ENCODE measurements at places on chromosomes 4 and X. TPM values are rescaled to one million over a fixed set of nuclear protein-coding genes. Genes with fewer than 3 reads are reported as not detected.

The TAF1 gene
- 40.7 TPM for total RNA-seq

The ASB5 gene
- total RNA-seq: not detected

The ALPK1 gene
- 4.9 TPM for total RNA-seq

The RTL9 gene
- total RNA-seq: 0.26 TPM

The LEF1 gene
- 19.3 TPM for total RNA-seq

The TMEM271 gene
- total RNA-seq: not detected

The TMEM165 gene
- total RNA-seq: 90.4 TPM

The KIF4A gene
- total RNA-seq: 39.6 TPM

The NALF2 gene
- total RNA-seq: 3.1 TPM

The ARMCX1 gene
- total RNA-seq: not detected

The RNF150 gene
- total RNA-seq: 0.14 TPM

The CENPVL1 gene
- total RNA-seq: not detected

The F8 gene
- total RNA-seq: 0.20 TPM

The HSD17B13 gene
- total RNA-seq: 0.14 TPM

DNA sequence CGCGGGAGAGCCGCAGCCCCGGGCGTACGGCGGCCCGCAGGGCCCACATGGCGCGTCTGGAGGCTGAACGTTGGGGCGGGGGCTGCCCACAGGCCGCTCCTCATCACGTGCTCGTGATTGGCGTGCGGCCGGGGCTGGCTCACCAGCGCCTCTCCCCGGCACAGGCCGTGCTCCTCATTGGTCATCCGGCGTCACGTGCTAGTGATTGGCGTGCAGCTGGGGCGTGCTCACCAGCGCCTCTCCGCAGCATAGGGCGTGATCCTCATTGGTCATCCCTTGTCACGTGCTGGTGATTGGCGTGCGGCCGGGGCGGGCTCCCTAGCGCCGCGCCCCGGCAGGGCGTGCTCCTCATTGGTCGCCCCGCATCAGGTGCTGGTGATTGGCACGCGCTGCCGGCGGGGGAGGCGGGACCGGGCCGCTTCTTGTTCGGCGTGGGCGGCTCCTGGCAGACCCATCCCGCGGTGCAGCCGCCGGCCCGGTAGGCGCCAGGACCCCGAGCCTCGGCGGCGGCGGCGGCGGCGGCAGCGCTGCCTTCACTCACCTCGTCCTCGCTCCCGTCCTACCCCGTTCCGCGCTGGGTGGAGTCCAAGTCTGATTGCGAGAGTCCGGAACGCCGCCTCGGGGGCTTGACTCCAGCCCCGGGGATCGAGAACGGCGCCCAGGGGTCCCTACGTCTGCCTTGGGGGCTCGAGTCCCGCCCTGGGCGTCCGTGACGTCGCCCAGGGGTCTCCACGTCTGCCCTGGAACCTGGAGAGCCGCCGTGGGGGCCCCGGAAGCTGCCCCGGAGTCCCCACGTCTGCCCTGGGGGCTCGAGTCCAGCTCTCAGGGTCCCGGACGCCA, at the start of gene GTPBP6:
GTPBP6 (minus strand) TSS at position 58 of the 840 bp plus-strand sequence; CDS start at position 49, 9 bp downstream.
- peak; percentile 99 for DNase-seq

DNA sequence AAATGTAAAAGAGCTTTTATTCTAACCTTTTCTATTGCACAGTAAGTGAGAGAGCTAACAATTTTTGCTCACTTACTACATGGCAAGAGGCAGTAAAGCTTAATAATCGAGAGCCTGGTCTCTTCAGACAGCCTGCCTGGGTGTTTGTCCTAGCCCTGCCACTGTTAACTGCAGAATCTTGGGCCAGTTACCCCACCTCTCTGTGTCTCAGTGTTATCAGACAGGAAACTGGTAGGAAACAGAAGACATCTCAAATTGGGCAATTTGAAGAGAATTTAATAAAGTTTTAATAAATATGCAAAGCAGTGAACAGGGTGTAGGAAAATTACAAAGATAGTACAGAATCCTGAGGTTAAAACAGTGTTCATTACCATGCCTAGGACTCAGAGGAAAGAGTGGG, 13.4 kb downstream of the STAP1 start:
- DNase-seq: no peak

DNA sequence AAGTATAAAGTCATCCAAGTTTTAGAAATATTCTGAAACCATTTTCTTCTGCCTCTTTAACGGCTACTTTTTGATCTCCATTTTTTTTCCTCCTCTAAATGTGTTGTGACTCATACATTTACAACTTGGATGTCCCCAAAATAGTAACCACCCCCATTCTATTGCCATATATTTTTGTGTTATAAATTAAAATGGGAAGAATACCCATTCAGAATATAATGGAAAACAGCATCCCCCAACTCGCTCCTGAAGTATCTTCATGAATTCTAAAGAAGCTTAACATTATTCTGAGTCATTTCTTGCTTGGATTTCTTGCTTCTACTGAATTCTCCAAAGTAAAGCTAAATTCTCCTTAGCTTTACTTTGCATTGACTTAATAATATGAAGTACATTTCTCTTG, 92.0 kb upstream of the PTPN13 start:
- no peak for DNase-seq

GRCh38 chrX:13287816-13288215, 32.0 kb downstream of the ATXN3L start:
- peak; percentile 25 for DNase-seq

GRCh38 chrX:96576368-96576767, 108.3 kb upstream of the DIAPH2 start:
- DNase-seq: no peak

DNA sequence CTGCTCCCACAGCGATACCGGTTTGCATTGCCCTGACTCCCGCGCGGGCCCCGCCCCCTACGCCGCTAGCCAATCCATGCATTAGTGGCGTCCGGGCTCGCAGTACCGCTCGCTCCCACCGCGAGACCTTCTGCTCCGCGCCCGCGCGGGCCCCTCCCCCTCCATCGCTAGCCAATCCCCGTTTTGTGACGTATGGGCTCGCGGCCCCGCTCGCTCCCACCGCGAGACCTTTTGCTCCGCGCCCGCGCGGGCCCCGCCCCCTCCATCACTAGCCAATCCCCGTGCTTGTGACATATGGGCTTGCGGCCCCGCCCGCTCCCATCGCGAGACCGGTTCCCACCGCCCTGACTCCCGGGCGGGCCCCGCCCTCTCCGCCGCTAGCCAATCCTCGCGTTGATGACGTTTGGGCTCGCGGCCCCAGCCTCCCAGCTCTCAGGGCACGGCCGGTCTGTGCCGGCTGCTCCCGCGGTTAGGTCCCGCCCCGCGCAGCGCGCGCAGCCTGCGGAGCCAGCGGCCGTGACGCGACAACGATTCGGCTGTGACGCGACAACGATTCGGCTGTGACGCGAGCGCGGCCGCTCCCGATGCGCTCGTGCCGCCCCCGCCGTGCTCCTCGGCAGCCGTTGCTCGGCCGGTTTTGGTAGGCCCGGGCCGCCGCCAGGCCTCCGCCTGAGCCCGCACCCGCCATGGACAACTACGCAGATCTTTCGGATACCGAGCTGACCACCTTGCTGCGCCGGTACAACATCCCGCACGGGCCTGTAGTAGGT, at the start of gene EMD:
EMD (plus strand) TSS at position 497 of the 770 bp plus-strand sequence; CDS start at position 687, 190 bp downstream.
- DNase-seq: peak; percentile 97

DNA sequence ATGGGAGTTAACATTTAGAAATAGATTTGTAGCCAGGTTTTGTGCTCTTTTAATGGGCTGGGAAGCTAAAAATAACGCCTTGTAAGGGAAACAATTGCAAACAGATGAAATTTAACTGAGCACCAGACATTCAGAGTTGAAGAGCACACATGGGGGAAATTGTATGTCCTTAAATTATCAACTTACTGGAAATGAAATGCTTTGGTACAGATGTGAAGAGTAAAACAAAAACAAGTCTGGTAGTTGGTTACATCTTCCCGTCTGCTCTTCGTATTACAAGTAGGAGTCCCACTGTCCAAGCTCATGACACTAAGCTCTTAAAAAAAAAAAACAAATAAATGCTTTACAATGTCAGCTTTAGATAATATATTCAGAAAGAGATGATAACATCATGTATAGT, 59.5 kb upstream of the RPA4 start:
- DNase-seq: no peak

- no peak for DNase-seq
Measured at GRCh38 chrX:15128861-15129260, 141.0 kb downstream of the ASB9 start.

- no peak for DNase-seq
Measured at GRCh38 chr4:38514465-38515146, 149.4 kb upstream of the KLF3 start.

- peak; percentile 72 for DNase-seq
Measured at GRCh38 chrX:2552621-2553201, 51.9 kb upstream of the DHRSX start.

- no peak for DNase-seq
Measured at GRCh38 chr4:1090036-1090435, 23.3 kb downstream of the RNF212 start.

- no peak for DNase-seq
Measured at GRCh38 chr4:25728886-25729285, 73.2 kb downstream of the SLC34A2 start.

DNA sequence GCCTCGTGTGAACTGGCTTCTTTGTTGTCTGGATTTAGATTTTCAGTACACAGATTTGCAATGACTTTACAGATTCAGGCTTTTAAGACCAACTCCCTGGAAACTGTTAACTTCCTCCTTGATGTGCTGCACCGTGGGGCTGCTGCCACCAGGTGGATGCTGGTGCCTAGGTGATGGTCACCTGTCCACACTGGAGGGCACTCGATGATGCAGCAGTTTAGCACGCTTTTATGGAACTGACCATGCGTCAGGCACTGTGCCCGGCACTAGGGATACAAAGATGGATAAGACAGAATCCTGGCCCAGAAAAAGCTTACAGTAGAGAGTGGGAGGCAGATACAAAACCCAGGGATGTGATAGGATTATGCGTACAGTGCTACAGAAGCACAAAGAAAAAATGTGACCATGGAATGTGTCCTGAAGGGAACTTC, 180.7 kb downstream of the CEP135 start:
- DNase-seq: peak; percentile 72

DNA sequence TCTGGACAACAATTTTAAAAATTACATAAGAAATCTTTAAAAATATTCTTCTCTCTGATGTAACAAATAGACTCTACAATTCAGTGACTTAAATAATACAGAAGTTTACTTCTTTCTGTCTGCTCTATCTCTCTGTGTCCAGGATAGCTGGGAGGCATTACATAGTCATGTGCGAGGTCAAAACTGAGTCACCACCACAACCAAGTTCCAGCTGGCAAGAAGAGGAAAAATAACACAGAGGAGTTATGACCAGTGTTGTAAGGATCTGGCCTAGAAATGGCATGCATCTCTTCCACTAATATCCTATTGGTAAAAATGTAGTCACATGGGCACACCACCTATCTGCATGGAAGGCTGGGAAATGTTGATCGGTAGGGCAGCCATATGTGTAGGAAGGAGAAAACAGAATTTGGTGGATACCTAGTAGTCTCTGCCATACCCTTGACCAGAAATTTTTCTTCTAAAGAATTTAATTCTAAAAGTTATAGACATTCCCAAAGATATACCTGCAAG, 39.4 kb upstream of the WDFY3 start:
- DNase-seq: no peak

GRCh38 chr4:111707491-111707890, 437.8 kb upstream of the FAM241A start:
- no peak for DNase-seq

- peak; percentile 73 for DNase-seq
Measured at GRCh38 chrX:153494541-153495361, at the start of gene BGN. BGN (plus strand) TSS chrX:153494980; CDS start chrX:153504632, 9,652 bp downstream.

GRCh38 chr4:95231681-95232080, 317.1 kb downstream of the UNC5C start:
- peak; percentile 65 for DNase-seq

DNA sequence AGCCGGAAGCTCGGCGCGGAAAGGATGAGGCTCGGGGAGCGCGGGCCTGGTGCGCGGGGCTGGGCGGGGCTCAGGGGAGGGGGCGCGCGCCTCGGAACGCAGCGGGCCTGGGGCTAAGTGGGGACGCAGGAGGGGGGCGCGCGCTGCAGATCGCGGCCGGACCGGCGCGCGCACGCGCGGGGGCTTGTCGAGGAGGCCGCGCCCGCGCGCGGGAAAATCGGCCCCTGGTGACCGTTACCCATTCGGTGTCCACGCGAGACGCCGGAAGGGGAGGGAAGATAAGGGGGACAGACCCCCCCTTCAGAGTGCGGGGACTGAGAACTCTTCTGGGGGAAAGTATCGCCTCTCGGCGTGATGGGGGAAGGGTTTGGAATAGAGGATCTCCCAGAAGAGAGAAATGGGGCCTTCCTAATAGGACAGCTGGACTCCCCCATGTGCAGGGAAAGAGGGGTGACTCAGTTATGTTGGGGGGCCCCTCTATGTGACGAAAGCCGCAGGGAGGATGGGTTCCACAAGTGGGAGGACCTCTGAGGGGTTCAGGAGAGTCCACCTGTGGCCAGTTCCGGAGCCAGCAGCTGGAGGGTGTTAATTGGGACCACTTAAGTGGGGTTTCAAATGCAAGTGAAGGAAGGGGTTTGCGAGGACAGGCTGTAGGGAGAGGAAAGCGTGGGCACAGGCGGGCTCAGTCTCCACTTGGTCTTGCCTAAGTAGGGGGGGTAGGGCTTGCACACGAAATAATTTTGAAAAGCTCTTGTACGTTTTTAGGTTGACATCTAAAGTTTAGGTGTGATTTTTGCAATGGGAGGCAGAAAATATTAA, 584 bp downstream of the SUV39H1 start:
- DNase-seq: peak; percentile 48

DNA sequence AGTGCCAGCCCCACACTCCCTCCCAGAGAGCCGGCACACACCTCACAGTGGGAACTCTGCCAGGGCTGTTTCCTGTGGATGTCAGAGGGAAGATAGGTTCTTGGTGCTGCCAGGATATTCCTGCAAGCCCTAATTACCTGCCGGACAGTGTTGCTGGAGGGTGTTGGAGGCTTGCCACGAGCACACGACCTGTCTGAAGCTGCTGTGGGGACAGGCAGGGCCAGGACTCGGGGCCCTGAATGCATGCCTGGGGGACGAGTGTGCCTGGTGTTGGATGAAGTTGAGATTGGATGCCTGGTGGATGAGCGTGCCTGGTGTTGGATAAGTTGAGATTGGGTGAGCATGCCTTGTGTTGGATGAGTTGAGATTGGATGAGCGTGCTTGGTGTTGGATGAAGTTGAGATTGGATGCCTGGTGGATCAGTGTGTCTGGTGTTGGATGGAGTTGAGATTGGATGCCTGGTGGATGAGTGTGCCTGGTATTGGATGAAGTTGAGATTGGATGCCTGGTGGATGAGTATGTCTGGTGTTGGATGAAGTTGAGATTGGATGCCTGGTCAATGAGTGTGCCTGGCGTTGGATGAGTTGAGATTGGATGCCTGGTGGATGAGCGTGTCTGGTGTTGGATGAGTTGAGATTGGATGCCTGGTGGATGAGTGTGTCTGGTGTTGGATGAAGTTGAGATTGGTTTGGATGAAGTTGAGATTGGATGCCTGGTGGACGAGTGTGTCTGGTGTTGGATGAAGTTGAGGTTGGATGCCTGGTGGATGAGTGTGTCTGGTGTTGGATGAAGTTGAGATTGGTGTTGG, 23.2 kb upstream of the UVSSA start:
- DNase-seq: no peak

- no peak for DNase-seq
Measured at GRCh38 chr4:174835536-174835935, 6.5 kb upstream of the GLRA3 start.

DNA sequence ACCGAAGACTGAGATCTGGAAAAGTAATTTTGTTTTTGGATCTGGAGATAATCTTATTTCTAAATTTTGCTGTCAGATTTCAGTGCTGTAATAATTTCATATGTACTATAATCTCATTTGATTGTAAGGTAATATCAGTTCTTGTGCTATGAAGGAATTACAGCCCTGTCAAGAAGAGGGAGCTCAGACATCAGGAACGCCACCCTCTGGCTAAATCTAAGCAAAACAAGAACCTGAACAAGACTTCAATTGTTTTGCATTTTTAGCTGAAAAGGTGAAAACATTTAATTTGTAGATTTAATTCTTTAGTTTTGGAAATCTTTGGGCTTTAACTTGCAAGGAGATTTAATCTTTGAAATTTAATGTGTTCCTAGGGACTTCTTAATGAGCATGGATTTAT, 525.4 kb upstream of the HS3ST1 start:
- DNase-seq: no peak
